ENCODE measurements at places on chromosomes 5 and 9.

DNA sequence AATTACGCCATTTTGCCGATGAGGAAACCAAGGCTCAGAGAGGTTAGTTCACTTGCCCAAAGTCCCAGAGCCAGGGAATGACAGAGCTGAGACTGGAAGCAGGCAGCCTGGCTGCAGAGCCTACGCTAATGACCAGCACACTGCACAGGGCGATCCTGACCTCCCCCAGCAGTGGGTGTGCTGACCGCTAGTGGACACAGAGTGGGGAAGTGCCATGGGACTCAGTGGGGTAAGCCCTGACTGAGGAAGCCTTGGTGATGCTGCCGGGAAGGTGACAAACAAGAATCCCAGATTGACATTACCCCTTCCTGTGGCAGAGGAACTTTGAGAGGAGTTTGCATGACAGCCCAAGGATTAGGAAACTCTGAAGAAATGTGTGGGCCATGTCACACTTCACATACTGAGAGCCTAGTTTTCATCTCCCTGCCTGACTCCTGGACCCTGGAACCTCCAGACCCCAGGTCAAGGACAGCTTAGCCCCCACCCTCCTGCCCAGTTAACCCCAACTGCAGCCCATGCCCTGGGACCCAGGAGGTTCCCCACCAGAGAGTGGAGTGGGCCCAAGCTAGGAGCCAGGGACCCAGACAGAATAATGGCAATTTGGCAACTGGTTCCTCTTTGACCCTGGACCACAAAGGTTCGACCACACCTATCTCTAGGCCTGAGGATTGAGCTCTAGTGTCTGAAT, 19.7 kb upstream of the CSF1R start:
- no peak for DNase-seq

DNA sequence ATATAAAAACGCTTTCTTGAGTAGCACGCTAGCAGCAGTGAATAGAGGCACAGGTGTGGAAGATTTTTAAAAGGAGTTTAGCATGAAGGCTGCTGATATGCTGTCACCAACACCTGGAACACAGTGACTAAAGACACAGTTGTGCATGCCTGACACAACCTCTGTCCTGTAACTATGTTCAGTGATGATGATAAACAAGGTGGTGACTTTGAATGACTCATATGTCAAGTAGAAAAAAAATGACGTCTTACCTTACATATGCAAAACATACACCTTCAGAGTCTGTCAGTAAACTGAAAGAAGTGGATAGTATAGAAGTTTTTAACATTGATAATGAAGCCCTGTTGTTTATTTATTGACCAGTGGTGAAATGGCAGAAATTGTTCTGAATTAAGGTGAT, 66.2 kb upstream of the ADCY2 start:
- no peak for DNase-seq

DNA sequence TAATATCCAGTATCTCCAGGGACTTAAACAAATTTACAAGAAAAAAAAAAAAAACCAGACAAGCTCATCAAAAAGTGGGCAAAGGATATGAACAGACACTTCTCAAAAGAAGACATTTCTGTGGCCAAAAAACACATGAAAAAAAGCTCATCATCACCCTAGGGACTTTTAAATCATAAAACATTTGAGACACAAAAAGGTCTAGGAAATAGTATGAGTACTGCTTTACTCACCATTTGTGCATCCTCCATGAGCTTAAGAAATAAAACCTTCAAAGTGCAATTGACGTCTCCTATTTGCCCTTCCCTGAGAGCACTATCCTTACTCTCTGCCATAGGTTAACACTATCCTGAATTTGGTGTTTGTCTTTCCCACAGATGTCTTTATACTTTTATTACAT, 193.7 kb upstream of the NREP start:
- no peak for DNase-seq

DNA sequence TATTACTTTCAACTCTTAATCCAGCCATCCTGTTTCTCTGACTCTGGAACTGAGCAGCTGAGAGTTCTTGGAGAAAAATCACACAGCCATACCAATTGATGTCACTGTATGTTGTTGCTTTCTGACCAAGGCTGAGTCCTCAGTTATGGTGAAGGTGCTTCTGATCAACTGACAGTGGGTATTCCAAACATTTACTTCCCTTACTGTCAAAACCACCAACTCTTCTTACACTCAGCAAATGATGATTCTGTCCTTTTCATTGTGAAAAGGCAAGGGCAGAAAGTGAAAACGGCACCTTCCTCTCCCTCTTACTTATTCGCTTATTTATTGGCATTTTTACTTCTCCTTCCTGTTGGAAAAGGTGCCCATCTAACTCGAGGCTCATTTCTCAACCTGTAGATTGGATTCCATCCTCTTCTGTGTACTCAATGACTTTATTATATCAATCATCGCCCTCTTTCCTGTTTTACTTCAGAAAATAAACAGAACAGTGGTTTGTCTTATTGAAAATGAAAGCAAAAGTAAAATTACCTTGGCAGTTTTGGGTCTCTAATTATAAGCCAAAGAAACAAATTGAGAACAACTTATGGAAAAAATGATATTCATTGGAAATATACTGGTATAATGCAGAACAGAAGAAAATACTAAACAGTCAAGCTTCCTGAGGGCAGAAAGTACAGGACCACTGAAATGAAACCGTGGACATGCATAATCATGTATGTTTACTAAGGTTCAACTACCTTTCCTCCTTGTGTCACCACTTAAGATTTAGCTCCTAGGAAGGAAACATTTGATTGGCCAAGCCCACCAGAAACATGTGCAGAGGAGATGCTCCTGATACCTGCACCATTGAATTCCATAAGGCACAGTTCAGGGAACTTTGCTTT, 104.5 kb upstream of the CHD1 start:
- no peak for DNase-seq

GRCh38 chr5:180874804-180875582, 13.9 kb upstream of the ZFP62 start:
- no peak for DNase-seq

DNA sequence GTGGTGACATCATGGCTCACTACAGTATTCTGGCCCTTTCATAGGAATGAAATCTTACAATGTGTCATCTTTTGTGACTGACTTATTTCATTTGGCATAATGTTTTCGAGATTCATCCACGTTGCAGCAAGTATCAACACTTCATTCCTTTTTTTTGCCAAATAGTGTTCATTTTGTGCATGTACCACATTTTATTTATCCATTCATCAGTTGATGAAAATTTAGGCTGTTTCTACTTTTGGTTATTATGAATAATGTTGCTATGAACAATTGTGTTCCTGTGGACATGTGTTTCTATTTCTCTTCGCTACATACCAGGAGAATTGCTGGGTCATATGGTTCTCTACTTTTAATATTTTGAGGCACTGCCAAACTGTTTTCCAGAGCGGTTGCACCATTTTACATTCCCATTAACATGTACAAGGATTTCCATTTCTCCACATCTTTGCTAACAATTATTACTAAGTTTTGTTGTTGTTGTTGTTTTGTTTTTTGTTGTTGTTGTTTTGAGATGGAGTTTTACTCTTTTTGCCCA, 43.5 kb downstream of the RMI1 start:
- no peak for DNase-seq

- DNase-seq = no peak
Measured at GRCh38 chr9:69377981-69378380, 53.0 kb downstream of the ENTREP1 start.

GRCh38 chr5:139065306-139065705, 132.9 kb downstream of the SIL1 start:
- DNase-seq = no peak
